Left ventricle myocardium inferior (tissue), 1 donor: ENCODE measurements at places on chromosomes 5 and 9. TPM values are rescaled to one million over a fixed set of nuclear protein-coding genes. Genes with fewer than 3 reads are reported as not detected.

PIP5K1B gene
- total RNA-seq: 71.9 TPM

IFNA13 gene
- not detected for total RNA-seq

AGGF1 gene
- total RNA-seq: 16.2 TPM

C1QTNF3 gene
- 0.49 TPM for total RNA-seq

RGP1 gene
- 30.2 TPM for total RNA-seq

C7 gene
- total RNA-seq: 175 TPM

SNX30 gene
- total RNA-seq: 3.2 TPM

GRCh38 chr9:136543830-136544547 lies 1.9 kb downstream of the NOTCH1 start:
- DNase-seq: no peak

GRCh38 chr5:78758169-78758839 lies 109.7 kb upstream of the LHFPL2 start:
- no peak for DNase-seq

DNA sequence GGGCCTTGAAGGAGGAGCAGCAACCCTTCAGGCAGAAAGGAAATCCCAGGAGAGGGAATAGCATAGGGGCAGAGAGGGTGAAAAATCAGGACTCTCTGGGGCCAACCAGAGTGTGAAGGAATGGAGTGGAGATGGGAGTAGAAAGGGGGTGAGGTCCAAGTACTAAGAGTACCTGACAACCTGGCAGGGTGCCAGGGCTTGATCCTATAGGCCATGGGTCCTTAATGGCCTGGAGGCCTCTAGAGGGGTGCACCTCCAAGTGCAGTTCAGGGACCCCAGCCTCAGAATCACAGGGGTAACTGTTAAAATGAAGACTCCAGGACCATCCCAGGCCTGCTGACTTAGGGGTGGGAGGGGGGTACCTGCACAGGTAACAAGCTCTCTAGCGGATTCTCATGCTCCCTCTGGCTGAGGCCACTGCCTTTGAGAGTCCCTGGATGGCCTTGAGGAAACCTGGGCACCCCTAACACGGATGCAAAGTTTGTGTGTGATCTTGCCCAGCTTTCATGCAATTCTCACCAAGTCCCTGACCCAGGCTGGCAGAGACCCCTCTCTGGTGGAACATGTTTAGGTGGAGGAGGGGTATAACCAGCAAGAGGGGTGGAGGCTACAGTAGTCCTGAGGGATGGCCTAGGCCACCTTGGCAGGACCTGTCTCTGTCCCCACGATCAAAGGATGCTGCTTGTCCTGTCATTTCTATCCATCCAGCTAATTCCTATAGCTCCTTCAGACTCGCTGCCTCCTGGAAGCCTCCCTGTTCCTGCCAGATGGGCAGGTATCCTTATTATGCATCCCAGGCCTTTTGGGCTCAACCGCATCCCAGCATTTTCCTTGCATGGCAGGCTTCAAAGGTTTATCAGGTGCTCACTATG lies 17.6 kb upstream of the CSF1R start:
- no peak for DNase-seq

DNA sequence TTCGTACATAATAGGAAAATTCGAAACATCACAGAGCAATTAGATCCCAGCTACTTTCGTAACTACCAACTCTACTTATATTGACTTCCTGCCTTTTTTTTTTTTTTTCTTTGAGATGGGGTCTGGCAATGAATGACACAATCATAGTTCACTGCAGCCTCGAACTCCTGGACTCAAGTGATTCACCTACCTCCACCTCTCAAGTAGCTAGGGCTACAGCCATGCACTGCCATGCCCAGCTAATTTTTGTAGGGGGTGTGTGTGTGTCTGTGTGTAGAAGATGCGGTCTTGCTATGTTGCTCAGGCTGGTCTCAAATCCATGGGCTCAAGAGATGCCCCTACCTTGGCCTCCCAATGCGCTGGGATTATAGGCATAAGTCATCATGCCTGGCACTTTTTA lies 5.8 kb upstream of the PAIP2 start:
- DNase-seq: no peak

- DNase-seq: no peak
These were observed 36.2 kb downstream of the SNX18 start for GRCh38 chr5:54553659-54554207.

GRCh38 chr9:9212963-9213362 lies 1399.8 kb downstream of the PTPRD start:
- no peak for DNase-seq

- peak; percentile 35 for DNase-seq
These were observed 227.3 kb upstream of the DAPK1 start for GRCh38 chr9:87270221-87270847.

DNA sequence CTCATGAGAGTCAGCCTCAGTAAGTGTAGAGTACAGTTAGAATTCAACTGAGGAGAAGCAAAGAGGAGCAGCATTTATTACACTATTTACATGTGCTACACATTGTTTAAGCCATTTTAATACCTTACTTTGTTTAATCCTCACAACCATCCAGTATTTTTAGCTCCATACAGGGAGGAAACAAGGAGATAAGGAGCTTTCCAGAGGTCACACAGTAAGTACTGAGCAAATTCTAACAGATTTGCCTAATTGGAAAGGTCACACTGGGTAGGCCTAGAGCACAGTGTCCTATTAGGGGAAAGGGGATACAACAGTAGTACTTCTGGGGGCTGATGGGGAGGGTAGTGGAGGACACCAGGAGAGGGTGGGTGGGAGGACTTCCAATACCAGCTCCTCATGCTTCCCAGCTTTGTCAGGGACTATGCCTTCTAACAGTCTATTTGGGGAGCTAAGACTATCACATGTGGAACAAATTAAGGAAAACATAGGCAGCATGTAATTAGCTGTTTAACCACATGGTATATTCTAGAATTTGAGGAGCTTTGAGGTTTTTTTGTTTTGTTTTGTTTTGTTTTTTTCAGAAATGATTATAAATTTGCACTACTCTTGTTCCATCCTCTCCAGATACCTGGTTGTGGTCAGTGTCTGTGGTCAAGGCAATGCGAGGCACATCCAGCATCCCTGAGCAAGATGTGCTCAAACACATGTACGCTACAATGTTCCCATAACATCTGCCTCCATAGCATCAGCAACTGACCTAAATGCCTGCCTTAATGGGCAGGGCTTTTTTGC lies 96.0 kb upstream of the SLC12A2 start:
- DNase-seq: no peak

DNA sequence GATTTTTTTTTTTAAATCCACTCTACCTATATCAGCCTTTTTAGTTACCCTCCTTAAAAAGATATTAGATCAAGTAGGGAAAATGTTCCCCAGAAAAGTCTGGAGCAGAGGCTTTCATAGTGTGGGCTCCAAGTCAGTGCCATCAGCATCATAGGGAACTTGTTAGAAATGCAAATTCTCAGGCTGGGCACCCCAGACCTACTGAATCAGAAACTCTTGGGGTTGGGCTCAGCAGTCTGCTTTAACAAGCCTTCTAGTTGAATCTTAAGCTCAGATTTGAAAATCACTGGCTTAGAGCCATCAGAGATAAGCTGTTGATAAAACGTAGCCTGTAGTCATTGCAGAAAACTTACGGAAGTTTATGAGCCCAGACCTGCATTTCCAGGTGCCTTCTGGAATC lies 140.1 kb downstream of the TMEM38B start:
- DNase-seq: no peak

DNA sequence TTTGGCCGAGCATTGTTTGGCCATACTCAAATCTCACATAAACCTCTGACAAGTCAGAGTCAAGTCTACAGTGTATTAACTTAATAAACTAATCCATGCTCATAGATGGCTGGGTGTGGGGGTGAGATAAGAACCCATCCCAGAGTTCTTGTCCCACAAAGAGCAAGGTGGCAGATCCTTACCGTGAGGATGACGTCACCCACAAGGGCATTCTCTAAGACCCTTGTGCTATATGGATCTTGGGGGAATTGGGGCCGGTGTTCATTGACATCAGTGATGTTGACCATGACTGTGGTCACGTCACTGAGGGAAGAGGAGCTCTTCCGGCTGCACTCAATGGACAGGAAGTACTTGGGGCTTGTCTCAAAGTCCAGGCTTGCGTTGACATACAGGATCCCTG lies 62.1 kb downstream of the FAT2 start:
- no peak for DNase-seq

DNA sequence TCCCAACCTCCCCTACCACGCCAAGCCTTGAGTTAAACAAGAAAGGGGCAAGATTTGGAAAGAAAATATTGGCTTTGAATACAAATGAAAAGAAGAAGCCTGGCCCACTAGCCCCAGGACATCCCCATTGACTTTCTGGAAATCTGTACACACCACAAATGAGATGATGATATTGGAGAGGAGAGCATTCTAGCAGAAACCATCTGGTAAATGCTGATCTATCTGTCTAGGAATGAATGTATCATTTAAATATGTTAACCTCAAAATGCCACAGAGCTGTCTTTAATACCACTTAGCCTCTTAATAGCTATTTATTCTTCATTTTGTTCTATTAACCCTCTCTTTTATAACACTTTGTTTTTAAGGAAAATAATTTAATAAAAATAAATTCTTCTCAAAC lies 270.2 kb upstream of the PDE4D start:
- no peak for DNase-seq

GRCh38 chr9:36868586-36869282 lies 165.3 kb downstream of the PAX5 start:
- no peak for DNase-seq

- DNase-seq: no peak
These were observed 217.0 kb downstream of the TMEM38B start for GRCh38 chr9:105911104-105911911.

DNA sequence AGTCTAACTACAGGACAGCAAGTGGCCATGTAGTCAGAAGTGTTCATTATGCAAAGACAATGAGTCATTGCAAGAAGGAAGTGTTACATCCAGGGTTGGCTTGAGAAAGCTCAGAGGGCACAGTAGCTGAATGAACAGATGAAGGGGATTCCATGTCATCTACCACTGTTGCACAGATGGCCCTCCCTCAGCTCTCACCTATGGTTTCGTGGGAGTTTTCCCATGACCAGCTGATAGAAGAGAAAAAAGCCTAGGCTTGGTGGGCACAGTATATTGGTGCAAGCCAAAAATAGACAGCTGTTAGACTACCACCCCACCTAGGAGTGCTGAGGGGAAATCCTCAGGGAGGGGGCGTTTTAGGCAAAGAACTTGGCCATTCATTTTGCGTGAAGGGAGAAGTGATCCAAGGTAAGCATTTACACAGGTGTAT lies 217.0 kb downstream of the DMRT2 start:
- DNase-seq: no peak
